GM23248 (cell line): ENCODE measurements at places on chromosomes 11 and 22. TPM values are rescaled to one million over a fixed set of nuclear protein-coding genes. Genes with fewer than 3 reads are reported as not detected.

- no peaks in the 10 kb centered on the region for H3K4me1 ChIP-seq
- H3K4me3 ChIP-seq, result no peak overlapping the region
- peaks cover 14% of the 10 kb centered on the region for H3K27me3 ChIP-seq
- H3K36me3 ChIP-seq, result no peaks in the 10 kb centered on the region
Measured at GRCh38 chr11:18259259-18259658, 6.8 kb upstream of the SAA1 start.

DNA sequence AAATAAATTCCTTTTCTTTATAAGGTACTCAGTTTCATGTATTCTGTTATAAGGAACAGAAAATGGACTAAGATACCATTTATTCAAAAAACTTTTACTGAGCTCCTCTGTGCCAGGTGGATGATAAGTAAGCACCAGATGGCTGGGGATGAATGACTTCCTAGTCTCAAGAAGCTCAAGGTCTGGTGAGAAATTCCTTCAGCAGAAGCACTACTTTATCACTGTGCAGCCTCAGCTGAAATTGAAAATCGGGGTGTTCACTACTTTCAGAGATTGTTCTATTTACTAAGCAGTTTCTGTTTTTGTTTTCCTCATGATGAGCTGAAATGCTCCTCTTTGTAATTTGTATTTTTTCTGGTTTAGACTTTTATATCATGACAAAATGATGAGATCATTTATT, 7.8 kb downstream of the LDHAL6A start:
- no peak for DNase-seq
- H3K27me3 ChIP-seq, result no peaks in the 10 kb centered on the region
- no peaks in the 10 kb centered on the region for H3K36me3 ChIP-seq

- no peaks in the 10 kb centered on the region for H3K27me3 ChIP-seq
- no peak for DNase-seq
- no peak overlapping the region for H3K4me3 ChIP-seq
- no peaks in the 10 kb centered on the region for H3K4me1 ChIP-seq
- H3K36me3 ChIP-seq, result no peaks in the 10 kb centered on the region
Measured at GRCh38 chr11:106061954-106062949, 14.9 kb downstream of the KBTBD3 start.

GRCh38 chr11:1521382-1522080, 35.0 kb upstream of the MOB2 start:
- H3K27me3 ChIP-seq, result no peaks in the 10 kb centered on the region
- no peak overlapping the region for H3K27ac ChIP-seq
- H3K36me3 ChIP-seq, result no peaks in the 10 kb centered on the region
- H3K4me3 ChIP-seq, result no peak overlapping the region
- no peaks in the 10 kb centered on the region for H3K4me1 ChIP-seq

DNA sequence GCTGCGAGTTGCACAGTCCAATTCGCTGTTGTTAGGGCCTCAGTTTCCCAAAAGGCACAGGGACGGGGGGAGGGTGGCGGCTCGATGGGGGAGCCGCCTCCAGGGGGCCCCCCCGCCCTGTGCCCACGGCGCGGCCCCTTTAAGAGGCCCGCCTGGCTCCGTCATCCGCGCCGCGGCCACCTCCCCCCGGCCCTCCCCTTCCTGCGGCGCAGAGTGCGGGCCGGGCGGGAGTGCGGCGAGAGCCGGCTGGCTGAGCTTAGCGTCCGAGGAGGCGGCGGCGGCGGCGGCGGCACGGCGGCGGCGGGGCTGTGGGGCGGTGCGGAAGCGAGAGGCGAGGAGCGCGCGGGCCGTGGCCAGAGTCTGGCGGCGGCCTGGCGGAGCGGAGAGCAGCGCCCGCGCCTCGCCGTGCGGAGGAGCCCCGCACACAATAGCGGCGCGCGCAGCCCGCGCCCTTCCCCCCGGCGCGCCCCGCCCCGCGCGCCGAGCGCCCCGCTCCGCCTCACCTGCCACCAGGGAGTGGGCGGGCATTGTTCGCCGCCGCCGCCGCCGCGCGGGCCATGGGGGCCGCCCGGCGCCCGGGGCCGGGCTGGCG, at the start of gene BCR:
BCR (plus strand) TSS at position 209 of the 592 bp plus-strand sequence. CDS start 452 bp downstream, outside the sequence.
- no peaks in the 10 kb centered on the region for H3K27me3 ChIP-seq
- H3K4me1 ChIP-seq, result peaks cover 22% of the 10 kb centered on the region
- H3K4me3 ChIP-seq, result peak within 1 kb of the TSS; percentile 72
- H3K27ac ChIP-seq, result no peak within 1 kb of the TSS

DNA sequence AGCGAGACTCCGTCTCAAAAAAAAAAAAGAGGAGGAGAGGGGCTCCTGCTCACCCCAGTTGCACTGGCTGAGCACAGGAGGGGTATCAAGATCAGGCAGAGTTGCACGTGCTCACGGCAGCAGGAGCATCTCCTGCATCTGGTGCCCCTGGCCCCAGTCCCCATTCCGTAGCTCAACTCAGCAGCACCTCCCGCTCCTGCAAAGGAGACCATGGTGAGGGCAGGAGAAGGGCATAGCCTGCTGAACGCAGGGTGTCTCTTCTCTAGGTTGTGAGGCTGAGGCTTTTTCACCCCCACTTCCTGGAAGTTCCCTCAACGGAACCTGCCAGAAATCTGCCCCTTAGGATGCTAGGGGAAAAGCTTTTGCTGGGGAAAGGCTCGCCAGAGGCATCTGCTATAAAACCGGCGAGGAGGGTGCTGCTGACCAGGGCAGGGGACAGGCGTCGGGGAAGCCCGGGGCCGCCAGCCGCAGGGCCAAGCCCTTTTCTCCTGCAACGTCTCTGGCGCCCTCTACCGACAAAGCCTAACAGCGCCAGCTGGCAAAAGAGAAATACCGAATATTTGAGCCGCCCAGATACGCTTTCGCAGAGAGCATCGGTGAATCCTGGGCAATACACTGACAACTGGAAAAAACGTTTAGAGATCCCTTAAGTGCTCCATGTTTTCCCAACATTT, 1.0 kb upstream of the PPP6R2 start:
- H3K36me3 ChIP-seq, result no peaks in the 10 kb centered on the region
- peak overlapping the region; percentile 82 for H3K4me3 ChIP-seq
- H3K4me1 ChIP-seq, result no peaks in the 10 kb centered on the region
- no peaks in the 10 kb centered on the region for H3K27me3 ChIP-seq
- H3K27ac ChIP-seq, result peak overlapping the region; percentile 66

GRCh38 chr11:60855726-60856633, at the start of gene PTGDR2:
Gene PTGDR2 (minus strand): TSS chr11:60855950. CDS start chr11:60853722, 2,228 bp downstream.
- H3K27ac ChIP-seq, result no peak within 1 kb of the TSS
- H3K36me3 ChIP-seq, result no peaks in the 10 kb centered on the region; the same call in 1 of the 2 replicates
- H3K27me3 ChIP-seq, result no peaks in the 10 kb centered on the region
- no peaks in the 10 kb centered on the region for H3K4me1 ChIP-seq
- H3K4me3 ChIP-seq, result no peak within 1 kb of the TSS

GRCh38 chr22:45548991-45549761, 46.5 kb downstream of the FBLN1 start:
- peak overlapping the region; percentile 28; the same call in 1 of the 2 replicates for H3K4me3 ChIP-seq
- no peaks in the 10 kb centered on the region for H3K27me3 ChIP-seq
- H3K27ac ChIP-seq, result peak overlapping the region; percentile 95
- H3K4me1 ChIP-seq, result peaks cover 50% of the 10 kb centered on the region

DNA sequence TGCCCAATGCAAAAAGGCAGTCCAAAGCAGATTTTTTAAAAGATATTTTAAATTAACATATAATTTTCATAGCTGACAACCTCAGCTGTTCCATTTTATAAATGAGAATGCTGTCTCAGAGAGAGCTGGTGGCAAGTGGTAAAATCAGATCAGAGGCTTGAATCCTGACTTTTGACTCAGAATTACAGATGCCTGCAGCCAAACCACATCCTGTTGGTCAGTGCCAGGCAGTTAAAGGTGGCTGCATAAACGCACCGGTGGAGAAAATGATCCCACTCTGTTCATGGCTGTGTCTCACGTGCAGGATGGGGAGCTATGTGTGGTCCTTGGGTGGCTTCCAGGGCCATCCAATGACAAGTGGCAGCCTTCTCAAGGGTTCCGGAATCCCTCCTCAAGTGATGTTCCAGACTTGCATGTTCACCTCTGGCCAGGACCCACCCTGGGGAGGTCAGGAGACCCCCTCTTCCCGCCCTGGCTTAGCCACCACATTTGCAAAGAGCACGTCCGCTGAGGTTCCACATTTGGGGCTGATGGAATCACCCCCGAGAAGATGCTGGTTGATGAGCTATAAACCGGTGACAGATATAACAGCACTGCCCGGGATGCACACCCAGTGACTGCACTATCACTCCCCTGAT, 155.5 kb downstream of the SHANK2 start:
- H3K27me3 ChIP-seq, result no peaks in the 10 kb centered on the region; the same call in 1 of the 2 replicates
- no peaks in the 10 kb centered on the region for H3K36me3 ChIP-seq
- H3K4me1 ChIP-seq, result no peaks in the 10 kb centered on the region
- DNase-seq, result no peak
- no peak overlapping the region for H3K4me3 ChIP-seq

GRCh38 chr11:28106353-28107043, 1.5 kb downstream of the KIF18A start:
- peaks cover 51% of the 10 kb centered on the region for H3K4me1 ChIP-seq
- no peaks in the 10 kb centered on the region for H3K36me3 ChIP-seq
- DNase-seq, result no peak
- peak overlapping the region; percentile 94 for H3K4me3 ChIP-seq

GRCh38 chr11:65849366-65849765, 8.6 kb downstream of the CFL1 start:
- H3K27me3 ChIP-seq, result no peaks in the 10 kb centered on the region
- no peaks in the 10 kb centered on the region for H3K4me1 ChIP-seq
- no peak overlapping the region for H3K27ac ChIP-seq
- no peak overlapping the region for H3K4me3 ChIP-seq
- H3K36me3 ChIP-seq, result peaks cover 20% of the 10 kb centered on the region

DNA sequence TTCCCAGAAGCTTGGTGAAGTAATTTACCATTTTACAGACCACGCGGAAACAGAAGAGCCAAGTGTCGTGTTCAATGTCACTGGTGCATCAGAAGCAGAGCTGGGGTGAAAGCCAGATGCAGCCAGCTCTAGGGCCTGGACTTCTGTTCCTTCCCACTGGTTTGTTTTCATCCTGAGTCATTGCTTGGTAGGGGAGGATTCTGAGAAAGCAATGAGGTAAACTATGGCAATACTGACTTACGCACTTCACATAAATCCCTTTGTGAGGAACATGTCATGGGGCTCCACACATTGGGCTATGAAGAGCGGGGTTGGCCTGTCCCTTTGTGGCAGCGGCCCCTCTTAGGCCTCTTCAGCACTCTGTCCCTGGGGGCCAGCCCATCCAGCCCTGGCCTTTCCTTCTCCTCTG, 52.4 kb upstream of the RBFOX2 start:
- peak; percentile 95 for DNase-seq
- H3K36me3 ChIP-seq, result no peaks in the 10 kb centered on the region
- H3K27me3 ChIP-seq, result no peaks in the 10 kb centered on the region
- H3K4me3 ChIP-seq, result no peak overlapping the region

- no peak overlapping the region for H3K4me3 ChIP-seq
- DNase-seq, result no peak
- H3K36me3 ChIP-seq, result no peaks in the 10 kb centered on the region
- no peak overlapping the region for H3K27ac ChIP-seq
- no peaks in the 10 kb centered on the region for H3K27me3 ChIP-seq
- no peaks in the 10 kb centered on the region for H3K4me1 ChIP-seq
Measured at GRCh38 chr22:31611061-31611760, 50.8 kb downstream of the PISD start.

DNA sequence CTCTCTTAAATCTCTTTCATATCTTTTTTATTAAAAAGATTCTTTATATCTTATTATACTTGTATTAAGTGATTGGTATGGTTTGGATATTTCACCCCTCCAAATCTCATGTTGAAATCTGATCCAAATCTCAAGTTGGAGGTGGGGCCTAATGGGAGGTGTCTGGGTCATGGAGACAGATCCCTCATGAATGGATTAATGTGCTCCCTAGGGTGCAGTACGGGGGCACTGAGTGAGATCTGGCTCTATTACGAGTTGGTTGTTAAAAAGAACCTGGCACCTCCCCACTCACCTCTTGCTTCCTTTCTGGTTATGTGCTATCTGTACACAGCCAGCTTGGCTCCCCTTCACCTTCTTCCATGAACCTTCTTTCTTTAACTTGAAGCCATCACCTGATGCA, 149.6 kb downstream of the CWF19L2 start:
- no peak for DNase-seq
- H3K4me3 ChIP-seq, result no peak overlapping the region
- no peaks in the 10 kb centered on the region for H3K27me3 ChIP-seq
- H3K36me3 ChIP-seq, result 0 out of 2 replicates have a peak, but pooled peaks cover 5% of the 10 kb centered on the region
- H3K4me1 ChIP-seq, result no peaks in the 10 kb centered on the region
- no peak overlapping the region for H3K27ac ChIP-seq

DNA sequence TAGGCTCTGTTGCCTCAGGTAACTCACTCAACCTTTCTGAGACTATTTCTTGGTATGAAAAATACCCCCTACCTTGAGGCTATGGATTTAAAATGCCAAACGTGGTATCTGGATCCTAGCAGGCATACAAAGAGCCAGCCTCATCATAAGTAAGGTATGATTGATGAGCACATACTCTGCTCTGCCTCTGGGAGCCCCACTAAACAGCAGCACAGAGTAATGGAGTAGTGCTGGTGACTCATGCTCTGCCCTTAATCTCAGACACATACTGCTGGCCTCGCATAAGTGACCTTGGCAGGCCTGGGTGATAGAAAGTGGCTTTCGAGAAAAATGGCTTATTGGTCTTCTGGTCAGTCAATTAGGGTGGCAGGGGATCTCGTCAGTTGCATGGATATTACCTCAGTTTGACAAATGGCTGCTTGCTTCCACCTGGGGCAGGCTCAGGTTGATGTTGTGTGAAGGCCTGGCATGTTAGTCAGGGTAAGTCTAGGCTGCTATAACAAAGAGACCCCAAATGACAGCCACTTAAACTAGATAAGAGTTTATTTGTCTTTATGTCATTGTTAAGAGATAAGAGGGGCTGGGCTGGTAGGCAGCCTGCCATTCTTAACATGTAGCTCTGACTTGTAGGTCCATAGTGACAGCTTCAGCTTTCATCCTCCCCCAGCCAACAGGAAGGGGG, 15.2 kb upstream of the SLC6A5 start:
- H3K27me3 ChIP-seq, result no peaks in the 10 kb centered on the region
- DNase-seq, result peak; percentile 3
- no peaks in the 10 kb centered on the region for H3K36me3 ChIP-seq
- H3K4me1 ChIP-seq, result no peaks in the 10 kb centered on the region

GRCh38 chr11:32307913-32308312, 127.4 kb downstream of the WT1 start:
- H3K27me3 ChIP-seq, result no peaks in the 10 kb centered on the region
- DNase-seq, result no peak
- H3K27ac ChIP-seq, result no peak overlapping the region
- H3K4me1 ChIP-seq, result 0 out of 2 replicates have a peak, but pooled peaks cover 7% of the 10 kb centered on the region

Gene RPUSD4
- polyA plus RNA-seq, result 12.0 and 12.1 TPM in 2 replicates

Gene KIRREL3
- polyA plus RNA-seq, result 16.1 and 17.5 TPM in 2 replicates

Gene SOX10
- not detected in 2 replicates for polyA plus RNA-seq

Gene ANGPTL5
- 0.15 TPM in 1 of 2 replicates, not detected in the other for polyA plus RNA-seq

Gene OR51B4
- polyA plus RNA-seq, result not detected in 2 replicates

Gene ZNF408
- polyA plus RNA-seq, result 9.9 and 11.3 TPM in 2 replicates

Gene MEI1
- polyA plus RNA-seq, result 5.5 and 5.9 TPM in 2 replicates

Gene CHRM4
- not detected in 2 replicates for polyA plus RNA-seq

Gene DEFB131B
- polyA plus RNA-seq, result not detected in 2 replicates

Gene CCDC81
- 0.49 TPM in 1 of 2 replicates, not detected in the other for polyA plus RNA-seq

Gene SULT4A1
- polyA plus RNA-seq, result not detected in 2 replicates

Gene VWCE
- polyA plus RNA-seq, result 0.61 and 0.70 TPM in 2 replicates

Gene RAB38
- polyA plus RNA-seq, result 1.5 and 2.5 TPM in 2 replicates

Gene CLDN5
- polyA plus RNA-seq, result not detected in 2 replicates

Gene PI4KA
- 29.7 and 34.5 TPM in 2 replicates for polyA plus RNA-seq
